ENCODE measurements at places on chromosomes 7 and 10. TPM values are rescaled to one million over a fixed set of nuclear protein-coding genes. Genes with fewer than 3 reads are reported as not detected.
A peak's percentile ranks its signal among the peaks of the same experiment; 100 is the strongest.

The MLLT10 gene
- total RNA-seq = 28.1 TPM

- DNase-seq = no peak
Measured at GRCh38 chr10:8306685-8307364, 252.3 kb downstream of the GATA3 start.

DNA sequence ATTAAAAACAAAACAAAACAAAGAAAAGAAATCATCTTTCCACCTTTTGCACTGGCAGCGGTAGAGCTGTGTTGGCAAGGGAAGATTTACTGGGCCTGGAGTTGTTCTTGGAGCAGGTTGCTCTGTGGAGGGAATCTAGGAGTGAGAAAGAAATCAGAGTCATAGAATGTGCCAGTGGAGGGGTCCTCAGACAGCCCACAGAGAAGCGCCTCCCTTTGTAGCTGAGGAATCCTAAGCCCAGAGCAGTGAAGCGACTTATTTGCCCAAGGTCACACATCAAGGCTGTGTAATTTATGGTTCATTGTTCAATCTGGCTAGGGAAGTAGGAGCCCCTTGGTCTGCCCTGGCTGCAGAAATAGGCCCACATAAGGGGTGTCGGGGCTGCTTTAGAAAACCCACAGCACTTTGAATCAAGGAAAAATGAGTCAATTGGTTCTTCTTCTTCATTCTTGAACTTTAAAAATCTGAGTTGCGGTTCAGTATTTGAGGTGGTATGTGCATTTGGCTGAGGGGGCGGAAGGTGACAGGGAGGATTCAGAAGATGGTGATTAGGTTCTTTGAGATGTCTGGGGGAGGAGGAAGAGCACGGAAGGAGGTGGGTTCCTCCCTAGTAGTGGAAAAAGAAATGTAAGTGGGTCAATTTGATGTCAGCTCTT, 253.7 kb downstream of the PTEN start:
- no peak for DNase-seq

- peak; percentile 82 for DNase-seq
Measured at GRCh38 chr10:96339956-96340904, 18.6 kb downstream of the OPALIN start.

- no peak for DNase-seq
Measured at GRCh38 chr10:72763201-72763600, 71.3 kb downstream of the MCU start.

The SUN3 gene
- not detected for total RNA-seq

The SORCS3 gene
- not detected for total RNA-seq

DNA sequence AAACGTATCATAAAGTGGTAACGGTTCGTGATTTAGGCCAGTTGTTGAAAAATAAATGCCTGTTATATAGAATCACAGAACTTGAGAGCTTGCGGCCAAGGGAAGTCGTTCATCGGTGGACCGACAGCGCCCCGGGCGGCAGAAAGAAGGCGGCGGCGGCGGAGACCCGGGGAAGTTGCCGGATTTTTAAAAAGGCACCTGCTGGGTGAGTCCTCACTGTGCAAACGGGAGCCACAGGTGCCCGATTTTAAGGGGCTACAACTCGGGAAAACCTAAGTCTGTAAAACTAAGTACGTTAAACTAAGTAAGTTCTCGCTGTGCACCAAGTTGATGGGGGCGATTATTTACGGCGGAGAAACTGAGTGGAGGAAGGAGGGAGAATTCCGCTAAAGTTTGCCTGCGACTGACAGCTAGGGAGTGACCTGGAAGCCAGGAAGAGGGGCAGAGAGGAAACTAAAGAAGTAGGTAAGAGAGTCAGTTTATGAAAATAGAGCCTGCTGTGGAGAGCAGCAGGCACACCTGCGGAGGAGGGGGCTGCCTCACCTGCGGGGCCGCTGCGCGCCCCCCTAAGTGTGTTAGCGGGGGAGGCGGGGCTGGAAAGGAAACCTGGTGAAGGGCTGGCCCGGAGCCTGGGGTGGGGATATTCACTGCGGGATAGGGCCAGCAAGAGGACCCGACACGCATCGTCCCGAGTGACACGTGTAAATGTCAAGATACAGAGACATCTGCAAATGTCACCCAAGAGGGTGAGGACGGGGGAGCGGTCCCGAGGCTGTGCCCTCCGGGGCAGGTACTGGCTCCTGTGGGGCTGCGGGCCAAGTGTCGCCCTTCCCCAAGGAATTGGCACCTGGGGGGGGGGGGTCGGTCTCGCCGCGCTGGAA, 996 bp downstream of the ADAM12 start:
- DNase-seq = peak; percentile 57

GRCh38 chr10:16909961-16910792, 93.0 kb upstream of the RSU1 start:
- DNase-seq = peak; percentile 80

DNA sequence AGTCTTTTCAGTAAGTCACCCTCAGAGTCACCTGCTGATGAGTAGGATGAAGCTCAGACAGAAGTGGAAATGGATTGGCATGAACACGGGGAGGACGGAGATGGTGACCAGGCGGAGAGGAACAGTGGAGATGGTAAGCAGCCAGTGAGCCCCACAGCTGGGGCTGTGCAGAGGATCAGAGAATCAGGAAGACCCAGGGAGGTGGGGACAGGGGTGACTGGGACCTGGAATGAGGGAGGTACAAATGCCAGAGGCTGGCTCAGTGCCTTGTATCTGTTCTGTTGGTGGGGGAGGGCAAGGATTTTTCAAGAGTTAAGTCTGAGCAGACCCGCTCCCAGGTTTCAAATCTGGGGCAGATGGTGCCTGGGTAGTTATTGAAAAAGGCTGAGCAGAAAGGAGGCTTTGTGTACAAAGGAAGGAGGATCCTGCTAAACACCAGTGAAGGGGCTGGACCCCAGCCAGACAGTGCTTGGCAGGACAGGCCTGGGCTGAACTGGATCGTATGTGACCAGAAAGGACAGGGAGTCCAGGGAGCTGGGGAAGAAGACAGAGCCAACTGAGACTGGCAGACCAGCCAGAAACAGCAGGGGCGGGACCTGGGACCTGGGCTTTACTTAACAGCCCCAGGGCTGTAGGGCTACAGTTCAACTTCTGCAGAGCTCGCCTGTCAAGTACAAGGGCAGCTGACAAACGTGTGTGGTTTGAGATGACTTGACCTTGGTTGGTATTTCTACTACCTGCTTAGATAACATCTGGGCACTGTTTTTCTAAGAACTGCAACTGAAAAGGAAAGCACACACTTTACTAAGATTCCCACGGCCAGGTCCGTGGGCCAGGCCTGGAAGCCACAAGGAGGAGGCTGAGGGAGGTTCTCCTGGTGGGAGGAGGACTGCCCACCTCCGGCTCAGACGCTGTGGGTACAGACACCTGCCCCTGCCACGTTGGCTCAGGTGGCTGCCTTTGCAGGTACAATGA, 13.2 kb upstream of the FRMPD2 start:
- DNase-seq = no peak

GRCh38 chr10:57395923-57396322, 871.8 kb downstream of the IPMK start:
- DNase-seq = no peak

GRCh38 chr7:97541188-97541587, 190.7 kb upstream of the TAC1 start:
- no peak for DNase-seq

The CTAGE15 gene
- total RNA-seq = not detected

DNA sequence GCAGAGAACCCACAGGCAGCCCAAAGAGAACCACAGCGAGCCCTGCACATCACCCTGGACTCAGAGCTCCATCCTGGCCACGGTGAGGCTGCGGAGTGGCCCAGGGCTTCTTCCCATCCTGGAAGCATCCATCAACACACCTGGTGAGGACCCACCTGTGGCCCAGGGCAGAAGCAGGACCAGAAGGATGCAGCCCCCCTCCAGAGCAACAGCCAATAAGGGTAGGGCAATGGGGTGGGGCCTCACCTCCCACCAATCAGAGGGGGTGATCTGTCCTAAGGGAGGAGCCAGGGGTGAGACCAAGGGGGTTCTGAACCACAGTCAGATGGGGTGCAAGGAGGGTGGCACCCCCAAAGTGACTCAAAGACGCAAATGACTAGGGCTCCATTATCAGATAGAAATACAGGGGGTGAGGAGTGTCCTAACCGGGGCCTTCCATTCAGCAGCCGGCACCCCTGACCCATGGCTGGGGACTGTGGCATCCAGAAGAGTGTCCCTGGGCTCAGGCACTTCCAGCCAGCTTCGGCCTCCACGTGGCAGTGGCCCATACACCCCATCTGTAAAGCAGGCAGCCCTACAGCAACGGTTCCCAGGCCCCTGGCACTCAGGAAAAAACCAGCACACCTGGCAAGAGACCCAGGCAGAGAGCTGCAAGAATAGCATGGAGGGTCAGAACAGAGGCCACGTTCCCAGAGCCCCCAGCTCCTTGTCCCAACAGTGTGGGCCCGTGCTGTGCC, 36.9 kb downstream of the STK32C start:
- DNase-seq = no peak

DNA sequence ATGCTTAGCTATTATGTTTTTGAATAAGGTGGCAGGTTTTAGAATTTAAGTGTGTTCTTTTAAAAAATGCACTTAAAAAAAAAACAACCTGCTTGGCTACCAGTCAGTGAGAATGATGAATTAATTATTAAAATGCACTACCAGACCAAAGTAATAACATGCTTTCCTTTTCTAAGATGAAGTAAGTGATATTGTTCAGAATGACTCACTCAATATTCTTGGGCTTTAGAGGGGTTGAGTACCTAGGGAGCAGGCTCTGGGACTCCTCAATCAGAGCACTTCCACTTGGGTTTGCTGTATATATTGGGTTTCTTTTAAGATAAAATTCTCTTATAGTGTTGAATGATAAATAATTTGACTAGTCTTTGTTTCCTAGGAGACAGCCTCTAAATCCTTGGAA, 8.6 kb downstream of the STAM start:
- no peak for DNase-seq

GRCh38 chr10:74432841-74433594, 282.0 kb downstream of the ADK start:
- no peak for DNase-seq

DNA sequence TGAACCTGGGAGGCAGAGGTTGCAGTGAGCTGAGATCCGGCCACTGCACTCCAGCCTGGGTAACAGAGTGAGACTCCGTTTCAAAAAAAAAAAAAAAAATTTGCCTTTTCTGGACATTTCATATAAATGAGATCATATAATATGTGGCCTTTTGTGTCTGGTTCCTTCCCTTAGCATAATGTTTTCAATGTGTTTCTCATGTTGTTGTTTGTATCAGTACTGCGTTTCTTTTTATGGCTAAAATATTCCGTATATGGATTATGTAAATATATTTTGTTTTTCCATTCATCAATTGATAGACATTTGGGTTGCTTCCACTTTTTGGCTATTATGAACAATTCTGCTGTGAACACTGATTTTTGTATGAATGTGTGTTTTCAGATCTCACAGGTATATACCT, 257.6 kb downstream of the CCDC3 start:
- DNase-seq = no peak

DNA sequence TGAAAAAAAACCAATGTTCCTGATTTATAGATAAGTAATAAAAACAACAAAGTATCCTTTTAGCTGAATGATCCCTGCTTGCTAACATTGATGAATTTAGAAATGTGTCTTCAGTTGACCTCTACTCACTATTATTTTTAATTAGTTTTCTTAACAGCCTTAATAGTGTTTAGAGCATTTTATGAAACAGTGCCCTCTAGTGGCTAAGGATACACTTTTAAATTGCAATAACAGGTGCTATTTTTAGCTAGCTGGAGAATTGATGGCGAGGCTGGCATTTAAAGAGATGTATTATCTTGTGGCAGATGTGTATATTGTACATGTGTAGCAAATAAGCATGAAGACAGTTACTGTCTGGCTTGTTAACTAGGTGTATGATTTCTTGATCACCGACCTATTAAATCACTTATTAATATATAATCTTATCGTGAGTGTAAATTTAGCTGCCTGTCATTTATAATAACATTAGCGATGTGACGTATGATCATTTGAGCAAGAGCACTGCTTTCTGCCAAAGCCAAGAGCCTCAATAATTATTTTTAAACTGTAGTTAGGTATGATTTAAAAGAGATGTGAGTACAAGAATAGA, 451.9 kb downstream of the DPP6 start:
- DNase-seq = peak; percentile 49

GRCh38 chr10:62658516-62658915, 146.0 kb upstream of the ADO start:
- DNase-seq = no peak

GRCh38 chr10:49367600-49367999, 28.3 kb downstream of the DRGX start:
- no peak for DNase-seq

DNA sequence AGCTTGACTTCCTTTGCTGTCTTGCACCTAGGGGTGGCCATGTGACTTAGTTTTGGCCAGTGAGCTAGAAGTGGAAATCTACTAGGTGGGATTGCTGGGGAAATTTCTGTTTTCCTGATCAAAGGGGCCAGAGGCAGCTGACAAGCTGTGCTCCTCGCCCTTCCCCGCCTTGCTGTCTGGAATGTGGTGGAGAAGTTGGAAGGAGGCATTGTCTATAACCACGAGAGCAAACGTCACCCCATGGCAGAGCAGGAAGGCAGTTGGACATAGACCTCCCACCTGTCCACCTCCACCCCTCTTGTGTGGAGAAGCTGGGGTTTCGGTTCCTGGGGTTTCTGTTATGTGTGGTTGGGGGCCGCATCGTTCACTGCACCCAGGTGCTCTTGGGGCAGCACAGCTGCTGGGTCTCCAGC, 7.3 kb downstream of the SFRP5 start:
- DNase-seq = no peak

DNA sequence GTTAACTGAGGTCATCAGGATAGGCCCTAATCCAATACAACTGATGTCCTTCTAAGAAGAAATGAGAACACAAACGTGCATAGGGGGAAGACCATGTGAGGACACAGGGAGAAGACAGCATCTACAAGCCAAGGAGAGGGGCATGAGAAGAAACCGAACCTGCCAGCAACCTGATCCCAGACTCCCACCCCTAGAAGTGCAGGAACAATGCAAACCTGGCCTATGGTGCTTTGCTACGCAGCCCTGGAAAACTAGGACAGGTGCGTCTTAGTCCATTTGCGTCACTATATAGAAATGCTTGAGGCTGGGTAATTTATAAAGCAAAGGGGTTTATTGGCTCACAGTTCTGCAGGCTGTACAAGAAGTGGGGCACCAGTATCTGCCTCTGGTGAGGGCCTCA, 322.6 kb upstream of the ZNF32 start:
- DNase-seq = no peak

DNA sequence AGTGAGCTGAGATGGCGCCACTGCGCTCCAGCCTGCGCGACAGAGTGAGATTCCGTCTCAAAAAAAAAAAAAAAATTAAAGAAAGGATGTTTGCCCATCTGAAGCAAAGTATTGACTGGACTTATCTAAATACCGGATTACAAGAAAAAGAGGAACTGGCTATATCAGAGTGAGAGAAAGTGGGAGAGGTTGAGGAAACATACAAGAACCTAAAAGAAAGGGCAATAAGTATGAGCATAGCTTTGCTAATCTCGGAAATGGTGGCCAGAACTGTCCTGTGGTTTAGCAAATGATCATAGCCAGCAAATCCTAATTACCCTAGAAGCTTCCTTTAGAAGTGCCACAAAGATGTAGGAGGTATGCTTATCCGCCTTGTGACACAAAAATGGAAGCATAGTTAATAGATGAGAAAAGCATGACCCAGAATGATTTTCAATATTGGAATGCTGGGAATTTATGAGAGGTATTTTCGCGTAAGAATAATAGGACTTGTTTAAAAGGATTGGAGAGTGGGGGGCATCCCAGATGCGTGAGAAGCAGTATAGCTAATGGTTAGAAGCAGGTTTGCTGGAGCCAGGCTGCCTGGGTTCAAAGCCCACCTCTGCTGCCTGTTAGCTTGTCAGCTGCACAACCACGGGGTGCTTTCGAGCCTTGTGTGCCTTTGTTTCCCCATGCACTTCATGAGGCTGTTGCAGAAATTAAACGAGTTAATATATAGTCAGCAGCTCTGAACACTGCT, 1.2 kb upstream of the GTPBP4 start:
- DNase-seq = no peak
